ENCODE measurements at places on chromosomes 6 and 20. TPM values are rescaled to one million over a fixed set of nuclear protein-coding genes. Genes with fewer than 3 reads are reported as not detected.

Gene ZC2HC1B
- not detected for polyA plus RNA-seq

Gene C20orf141
- not detected for polyA plus RNA-seq

Gene RIPOR3
- 6.4 TPM for polyA plus RNA-seq

Gene NR2E1
- not detected for polyA plus RNA-seq

Gene MICB
- 1.2 TPM for polyA plus RNA-seq

Gene PHIP
- polyA plus RNA-seq: 53.4 TPM

Gene LY6G5B
- polyA plus RNA-seq: 9.0 TPM

Gene GMPR
- 15.0 TPM for polyA plus RNA-seq

Gene MEP1A
- not detected for polyA plus RNA-seq

Gene SLC16A10
- polyA plus RNA-seq: 23.0 TPM

Gene MAN1A1
- 101 TPM for polyA plus RNA-seq

Gene DPPA5
- polyA plus RNA-seq: not detected

Gene TXLNB
- 2.5 TPM for polyA plus RNA-seq

Gene DLL1
- polyA plus RNA-seq: 7.0 TPM

Gene CALHM5
- polyA plus RNA-seq: 2.3 TPM

Gene PARD6B
- polyA plus RNA-seq: 26.8 TPM

Gene LY6G5C
- 3.0 TPM for polyA plus RNA-seq

Gene OR2H1
- not detected for polyA plus RNA-seq

Gene STX11
- polyA plus RNA-seq: 0.78 TPM

Gene HLA-DOA
- 5.4 TPM for polyA plus RNA-seq

Data from left renal cortex interstitium (tissue), 4 donors.